ENCODE measurements at places on chromosomes 2 and 18. TPM values are rescaled to one million over a fixed set of nuclear protein-coding genes. Genes with fewer than 3 reads are reported as not detected.

- no peak for DNase-seq
Observed at GRCh38 chr2:224268441-224268840, 133.5 kb downstream of the FAM124B start.

DNA sequence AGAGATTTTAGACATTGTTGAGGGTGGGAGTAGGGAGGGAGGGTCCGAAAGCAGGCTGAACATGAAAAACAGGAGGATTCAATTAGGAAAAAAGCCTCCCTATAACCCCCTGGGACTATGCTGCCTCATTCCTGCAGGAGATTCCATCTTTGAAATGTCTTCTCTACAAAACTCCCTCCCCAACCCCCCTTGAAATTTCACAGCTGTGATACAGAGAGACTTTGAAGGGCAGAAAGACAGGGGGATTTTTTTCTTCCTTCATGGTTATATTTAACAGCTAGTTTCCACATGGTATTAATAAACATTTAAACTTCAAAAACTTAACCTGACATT lies 57.6 kb downstream of the TRIB2 start:
- no peak for DNase-seq

GRCh38 chr2:134120406-134120732 lies 133.5 kb upstream of the MGAT5 start:
- DNase-seq: no peak

GRCh38 chr18:29523371-29523770 lies 1346.4 kb upstream of the CDH2 start:
- no peak for DNase-seq

- peak; percentile 56 for DNase-seq
Observed at GRCh38 chr2:237774811-237775553, 23.6 kb upstream of the RBM44 start.

DNA sequence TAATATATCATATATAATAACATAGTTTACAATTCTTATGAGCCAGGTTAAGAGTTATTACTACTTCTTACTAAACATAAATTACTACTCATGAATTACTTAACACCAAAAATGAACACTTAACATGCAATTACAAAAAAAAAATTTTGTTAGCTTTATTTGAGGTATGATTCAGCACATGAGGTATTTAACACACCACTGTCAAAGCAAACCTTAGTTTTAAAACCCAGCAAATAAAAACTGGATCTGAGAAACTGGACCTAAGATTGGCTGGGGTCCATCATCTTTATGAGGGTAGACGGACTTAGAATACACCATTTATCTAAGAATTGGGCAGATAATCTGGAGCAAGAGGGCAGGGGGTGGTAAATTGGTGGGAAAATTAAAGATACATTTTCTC lies 81.8 kb upstream of the CREB1 start:
- no peak for DNase-seq

DNA sequence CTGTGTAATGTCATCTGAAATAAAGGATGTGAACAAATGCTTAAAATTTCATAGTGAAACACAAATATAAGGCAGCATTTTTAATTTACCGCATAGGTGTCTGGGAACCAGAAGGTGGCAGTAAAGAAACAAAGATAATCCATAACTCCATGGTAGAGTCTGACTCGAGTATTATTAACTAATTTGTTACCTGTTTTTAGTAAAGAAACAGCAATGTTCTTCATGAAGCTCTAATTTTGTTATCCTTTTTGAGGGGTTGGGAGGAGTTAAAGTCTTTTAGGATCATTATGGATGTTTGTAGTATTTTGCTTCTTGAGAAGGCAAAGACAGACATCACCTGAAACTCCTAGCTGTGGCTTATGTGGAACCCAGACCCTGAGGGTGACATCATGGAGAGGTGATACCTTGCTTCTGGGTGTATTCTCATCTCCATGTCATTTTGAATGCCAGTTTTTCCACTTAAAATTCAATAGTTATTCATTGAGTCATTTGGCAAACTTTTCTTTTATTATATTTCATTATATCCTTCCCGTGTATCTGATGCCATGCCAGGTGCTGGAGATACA lies 286.2 kb upstream of the EPAS1 start:
- DNase-seq: peak; percentile 19

GRCh38 chr2:239684271-239684810 lies 283.5 kb upstream of the HDAC4 start:
- DNase-seq: no peak

DNA sequence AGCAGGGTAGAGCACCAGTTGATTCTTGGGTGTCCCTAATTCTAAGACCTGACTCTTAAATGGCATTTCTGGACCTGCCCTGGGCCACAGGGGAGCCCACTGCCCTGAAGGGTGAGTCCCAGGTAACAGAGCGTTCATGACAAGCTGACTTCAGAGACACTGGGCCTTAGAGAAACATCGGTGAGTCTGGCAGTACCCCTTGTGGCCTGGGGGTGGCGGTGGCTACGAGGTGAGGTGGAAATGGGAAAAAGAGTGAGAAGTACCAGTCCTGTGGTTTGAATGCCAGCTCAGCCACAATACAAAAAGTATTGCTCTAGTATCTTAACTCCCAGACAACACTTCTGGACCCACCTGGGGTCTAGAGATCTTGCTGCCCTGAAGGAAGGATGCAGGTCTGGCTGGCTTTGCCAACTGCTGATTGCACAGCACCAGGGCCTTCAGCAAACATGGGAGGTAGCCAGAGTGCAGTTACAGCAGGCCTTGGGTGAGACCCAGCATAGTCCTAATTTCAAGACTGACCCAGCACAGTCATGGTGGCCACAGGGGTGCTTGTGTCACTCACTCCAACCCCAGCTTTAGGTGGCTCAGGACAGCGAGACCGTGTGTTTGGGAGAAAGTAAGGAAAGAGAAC lies 44.5 kb downstream of the USP34 start:
- DNase-seq: peak; percentile 33

- peak; percentile 32 for DNase-seq
Observed at GRCh38 chr18:961644-962355, 57.1 kb downstream of the ADCYAP1 start.

GRCh38 chr2:236946871-236947270 lies 138.8 kb upstream of the COPS8 start:
- DNase-seq: no peak

DNA sequence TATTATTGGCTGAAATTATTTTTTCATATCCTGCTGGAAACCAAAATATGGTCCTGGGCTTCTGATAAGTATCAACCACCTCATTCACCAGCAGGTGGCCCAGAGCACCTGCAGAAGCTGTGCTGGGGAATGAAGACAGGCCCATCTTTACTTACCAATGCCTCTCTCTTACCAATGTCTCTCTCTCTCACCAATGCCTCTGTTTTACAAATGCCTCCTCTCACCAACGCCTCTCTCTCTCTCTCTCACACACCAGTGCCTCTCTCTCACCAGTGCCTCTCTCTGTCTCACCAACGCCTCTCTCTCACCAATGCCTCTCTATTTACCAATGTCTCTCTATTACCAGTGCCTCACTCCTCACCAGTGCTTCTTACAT lies 2.3 kb upstream of the MAL start:
- DNase-seq: peak; percentile 6

DNA sequence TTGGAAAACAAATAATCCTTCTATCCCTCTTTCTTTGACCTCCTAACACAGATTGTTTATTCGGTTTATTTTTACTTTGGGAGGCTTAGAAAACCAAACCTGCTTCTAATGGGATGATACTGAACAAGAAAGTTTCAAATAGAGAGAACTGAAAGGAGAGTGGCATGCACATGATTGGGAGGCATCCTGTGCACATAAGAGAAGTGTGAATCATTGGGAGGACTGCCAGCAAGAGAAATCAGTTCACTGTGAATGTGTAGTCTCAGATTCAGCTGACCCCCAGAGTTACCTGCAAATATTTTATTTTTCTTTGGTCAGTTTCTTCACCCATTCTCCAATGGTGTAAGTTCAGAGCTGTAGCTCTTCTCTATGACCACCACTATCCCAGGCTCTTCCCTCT lies 1363.2 kb upstream of the ACVR2A start:
- no peak for DNase-seq

- no peak for DNase-seq
Observed at GRCh38 chr2:150767991-150768746, 280.7 kb upstream of the RND3 start.

DNA sequence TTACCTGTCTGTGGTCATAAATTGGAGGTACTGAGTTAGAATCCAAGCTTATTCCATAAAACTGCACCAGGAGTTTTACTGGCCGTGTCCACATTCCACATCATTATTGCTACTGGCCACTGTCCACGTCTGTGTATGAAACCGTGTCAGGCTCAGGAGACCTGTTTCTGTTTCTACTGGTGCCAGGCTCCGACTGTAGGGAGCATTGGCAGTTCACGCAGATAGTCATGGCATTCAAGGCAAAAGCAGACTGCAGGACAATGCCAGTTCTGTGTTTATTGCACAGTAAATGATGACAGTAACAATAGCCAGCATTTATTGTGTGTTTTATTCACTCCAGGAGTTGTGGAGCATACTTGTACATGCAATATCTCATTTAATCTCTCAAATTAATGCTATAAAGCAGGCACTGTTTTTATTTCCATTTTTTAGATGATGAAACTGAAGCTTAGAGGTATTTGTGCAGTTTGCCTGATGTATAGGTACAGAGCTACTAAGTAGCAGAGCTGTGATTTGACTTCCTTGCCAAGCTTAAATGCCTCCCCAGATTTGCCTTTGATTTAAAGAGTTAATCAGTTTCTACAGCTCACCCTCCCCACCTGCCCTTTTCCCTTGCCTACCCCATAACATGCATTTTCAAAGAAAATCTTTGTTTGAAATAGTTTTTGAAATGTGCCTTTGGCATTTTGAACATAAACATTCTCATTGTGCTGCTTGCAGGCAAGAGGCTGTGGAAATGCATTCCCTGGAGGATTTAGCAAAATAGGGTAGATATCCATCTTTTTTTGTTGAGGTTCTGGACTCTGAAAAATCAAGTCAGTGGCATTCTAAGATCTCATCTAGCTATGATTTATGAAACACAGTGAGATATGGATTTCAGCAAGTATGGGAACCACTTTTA lies 55.5 kb downstream of the MAP4K4 start:
- DNase-seq: no peak

DNA sequence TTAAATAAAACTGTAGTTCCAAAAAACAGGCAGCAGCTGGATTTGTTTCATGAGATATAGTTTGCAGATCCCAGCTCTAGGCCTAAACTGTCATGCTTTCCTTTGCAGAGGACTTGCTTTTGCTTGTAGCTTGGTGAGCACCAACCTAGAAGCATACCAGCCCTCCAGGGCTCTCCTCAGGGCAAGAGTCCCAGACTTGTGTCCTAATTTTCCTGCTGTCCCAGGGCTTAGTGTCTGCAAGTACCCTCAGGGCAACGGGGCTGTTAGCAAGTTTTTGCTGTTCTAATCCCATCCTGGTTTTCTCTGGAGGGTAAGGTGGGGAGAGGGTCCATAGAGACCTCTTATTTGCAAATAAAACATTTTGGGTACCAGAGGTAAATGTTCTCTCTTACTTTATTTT lies 59.5 kb downstream of the TMEM17 start:
- no peak for DNase-seq

- DNase-seq: no peak
Observed at GRCh38 chr2:185771396-185771795, 32.8 kb downstream of the FSIP2 start.

STK25 gene
- total RNA-seq: 160 TPM

NXPH2 gene
- total RNA-seq: not detected

CHRNG gene
- not detected for total RNA-seq

CXCR4 gene
- 1.3 TPM for total RNA-seq

DYSF gene
- 0.89 TPM for total RNA-seq

APLF gene
- total RNA-seq: 1.6 TPM

CYTIP gene
- 0.64 TPM for total RNA-seq

TMEM18 gene
- total RNA-seq: 33.5 TPM

RAPGEF4 gene
- 0.59 TPM for total RNA-seq

IGFBP5 gene
- total RNA-seq: 3.9 TPM

CFAP65 gene
- 0.52 TPM for total RNA-seq

HOXD9 gene
- total RNA-seq: not detected

STEAP3 gene
- total RNA-seq: 32.3 TPM

SANBR gene
- total RNA-seq: 4.6 TPM

ALK gene
- not detected for total RNA-seq

TMEM37 gene
- 2.3 TPM for total RNA-seq

Measured in HCT116 (cell line).